ENCODE measurements at places on chromosomes 7 and 10. TPM values are rescaled to one million over a fixed set of nuclear protein-coding genes. Genes with fewer than 3 reads are reported as not detected.

Gene CCDC146
- 2.4 TPM for total RNA-seq

Gene CNPY1
- not detected for total RNA-seq

Gene LRRD1
- not detected for total RNA-seq

Gene SPDYE1
- not detected for total RNA-seq

Gene TEX36
- total RNA-seq = not detected

GRCh38 chr7:64509583-64509982, 53.3 kb downstream of the ZNF680 start:
- DNase-seq = no peak

GRCh38 chr7:107836237-107837144, 33.5 kb upstream of the SLC26A3 start:
- no peak for DNase-seq

DNA sequence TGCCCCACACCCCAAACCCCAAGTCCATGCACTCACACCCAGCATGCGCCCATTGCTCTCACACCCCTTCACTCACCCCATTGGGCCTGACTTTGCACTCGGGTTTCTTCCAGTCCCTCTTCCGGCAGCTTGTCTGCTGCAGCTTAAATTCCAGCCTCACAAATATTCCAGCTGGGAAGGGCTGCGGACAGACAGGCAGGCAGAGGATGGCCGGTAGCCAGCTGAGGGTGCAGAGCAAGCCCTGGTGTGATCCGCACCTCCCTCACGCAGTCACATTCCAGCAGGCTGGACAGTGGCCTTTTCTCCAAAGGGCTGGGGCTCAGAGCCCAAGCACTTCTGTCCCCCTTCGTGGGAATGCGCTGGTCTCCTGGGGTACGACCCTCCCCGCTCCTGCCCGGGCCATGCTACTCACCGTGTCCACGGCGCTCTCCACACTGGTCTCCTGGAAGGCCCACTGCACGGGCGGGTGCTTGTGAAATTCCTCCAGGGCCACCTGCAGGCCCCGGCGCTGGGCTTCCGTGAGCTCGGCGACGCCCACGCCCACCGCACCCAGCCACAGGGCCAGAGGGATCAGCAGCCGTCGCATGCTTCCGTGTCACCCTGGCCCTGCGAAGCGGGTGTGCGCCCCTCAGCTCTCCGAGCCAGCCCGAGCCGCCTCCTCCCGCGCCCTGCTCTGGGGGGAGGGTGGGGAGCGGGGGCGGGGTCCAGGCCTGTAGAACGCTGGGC, 1.2 kb downstream of the RARRES2 start:
- no peak for DNase-seq

DNA sequence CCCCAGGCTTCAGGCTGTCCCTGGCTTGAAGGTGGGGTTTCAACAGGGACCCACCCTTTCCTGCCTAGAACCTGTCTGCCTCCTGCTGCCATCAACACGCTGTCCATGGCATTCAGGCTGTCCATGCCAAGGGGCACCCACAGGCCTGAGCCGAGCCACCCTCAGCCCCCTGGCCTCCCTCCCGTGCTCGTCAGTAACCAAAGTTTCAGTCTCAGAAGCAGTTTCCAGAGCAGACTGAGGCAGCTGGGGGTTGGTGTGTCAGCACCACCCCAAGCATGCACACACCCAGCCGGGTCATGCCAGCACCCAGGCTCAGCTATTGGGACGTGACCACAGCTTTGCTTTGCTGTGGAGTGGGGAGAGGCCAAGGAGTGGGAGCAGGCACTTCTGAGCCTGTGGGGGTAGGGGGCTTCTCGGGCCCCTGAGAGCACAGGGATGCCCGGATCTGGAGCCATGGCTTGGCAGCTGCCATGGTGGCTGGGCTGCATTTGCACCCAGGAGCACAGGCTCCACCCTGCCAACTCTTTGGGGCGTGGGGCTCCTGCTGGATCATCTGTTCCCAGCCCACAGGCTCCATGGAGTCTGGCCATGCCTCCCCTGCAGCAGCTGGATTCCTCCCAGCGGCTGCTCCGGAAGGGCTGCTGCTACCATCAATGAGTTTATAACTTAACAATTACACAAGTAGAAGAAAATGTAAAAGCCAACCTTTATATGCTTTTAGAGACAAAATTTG, 314.5 kb upstream of the SEMA3C start:
- DNase-seq = no peak

GRCh38 chr7:81183326-81183725, 264.5 kb upstream of the SEMA3C start:
- no peak for DNase-seq

- DNase-seq = no peak
These were observed 624 bp upstream of the ZNF783 start for GRCh38 chr7:149261316-149261828.

- no peak for DNase-seq
These were observed 106.2 kb downstream of the REEP3 start for GRCh38 chr10:63627396-63627795.

GRCh38 chr7:36732806-36733205, 8.5 kb upstream of the AOAH start:
- DNase-seq = no peak

- DNase-seq = no peak
These were observed 73.5 kb downstream of the CDK6 start for GRCh38 chr7:92762851-92763250.

- peak; percentile 47 for DNase-seq
These were observed 736 bp downstream of the SKIDA1 start for GRCh38 chr10:21524526-21525366.

DNA sequence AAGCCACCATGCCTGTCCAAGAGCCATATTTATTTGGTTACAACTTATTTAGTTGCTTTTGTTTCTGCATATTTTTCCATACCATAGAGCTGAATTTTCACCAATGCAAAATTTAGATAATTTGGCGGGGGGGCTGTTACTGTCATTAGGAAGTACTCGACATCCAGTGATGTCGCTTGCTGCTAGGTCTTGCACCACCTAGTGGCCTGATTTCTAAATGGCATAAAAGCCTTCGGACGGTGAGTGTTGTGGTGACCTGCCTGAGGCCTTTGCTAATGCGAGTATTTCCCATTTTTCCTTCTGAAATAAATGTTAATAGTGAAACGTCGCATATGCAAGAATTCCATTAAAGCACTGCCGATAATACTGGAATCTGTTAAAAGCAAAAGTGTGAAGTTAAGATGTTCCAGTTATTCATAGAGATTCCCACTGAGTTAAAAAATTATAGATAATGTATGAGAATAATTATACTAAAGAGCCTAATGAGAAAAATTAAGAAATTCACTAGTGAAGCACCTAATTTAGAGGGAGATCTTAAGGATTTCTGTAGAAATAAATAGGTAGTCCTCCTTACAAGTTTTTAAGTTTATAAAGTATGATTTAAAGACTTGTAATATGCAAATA, 86.1 kb upstream of the DNAJB6 start:
- DNase-seq = peak; percentile 31

DNA sequence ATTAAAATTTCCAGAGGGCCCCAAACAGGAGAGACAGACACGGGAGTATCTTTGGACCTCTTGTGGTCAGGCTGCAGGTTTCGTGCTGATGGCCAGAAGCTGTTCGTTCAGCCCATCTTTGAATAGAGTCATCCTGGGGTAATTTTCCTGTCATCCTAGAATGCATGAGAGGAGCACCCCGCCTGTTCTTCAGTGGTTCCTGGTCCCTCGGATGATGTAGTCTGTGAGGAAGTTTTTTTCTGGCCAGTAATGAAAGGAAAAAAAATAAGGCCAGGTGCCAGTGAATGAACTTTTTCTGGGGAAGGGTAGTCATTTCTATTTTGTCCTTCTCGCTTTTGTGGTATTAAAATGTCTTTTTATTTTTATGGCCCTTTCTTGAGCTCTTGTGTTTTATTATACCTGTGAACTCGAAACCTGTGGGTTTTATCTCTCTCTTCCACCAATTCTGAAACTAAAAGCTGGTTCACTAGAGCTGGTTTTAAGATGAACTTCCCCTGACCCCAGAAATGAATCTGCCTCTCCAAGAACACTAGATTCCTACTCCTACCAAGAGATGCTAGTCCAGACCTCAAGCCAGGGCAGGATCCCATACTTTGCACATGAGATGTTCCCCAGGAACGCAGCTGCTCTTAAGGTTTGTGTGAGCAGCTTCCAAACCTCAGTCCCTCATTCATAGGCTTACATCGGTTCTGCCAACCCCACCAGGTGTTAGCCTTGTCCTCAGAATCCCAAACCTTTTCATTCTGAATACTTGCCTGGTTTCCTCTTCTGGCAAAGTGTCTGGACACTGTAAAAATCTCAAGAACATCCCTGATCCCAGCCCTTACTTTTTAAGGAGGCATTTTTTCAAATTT, 15.4 kb upstream of the MEST start:
- no peak for DNase-seq

GRCh38 chr10:76299501-76299900, 868.1 kb downstream of the LRMDA start:
- DNase-seq = no peak

DNA sequence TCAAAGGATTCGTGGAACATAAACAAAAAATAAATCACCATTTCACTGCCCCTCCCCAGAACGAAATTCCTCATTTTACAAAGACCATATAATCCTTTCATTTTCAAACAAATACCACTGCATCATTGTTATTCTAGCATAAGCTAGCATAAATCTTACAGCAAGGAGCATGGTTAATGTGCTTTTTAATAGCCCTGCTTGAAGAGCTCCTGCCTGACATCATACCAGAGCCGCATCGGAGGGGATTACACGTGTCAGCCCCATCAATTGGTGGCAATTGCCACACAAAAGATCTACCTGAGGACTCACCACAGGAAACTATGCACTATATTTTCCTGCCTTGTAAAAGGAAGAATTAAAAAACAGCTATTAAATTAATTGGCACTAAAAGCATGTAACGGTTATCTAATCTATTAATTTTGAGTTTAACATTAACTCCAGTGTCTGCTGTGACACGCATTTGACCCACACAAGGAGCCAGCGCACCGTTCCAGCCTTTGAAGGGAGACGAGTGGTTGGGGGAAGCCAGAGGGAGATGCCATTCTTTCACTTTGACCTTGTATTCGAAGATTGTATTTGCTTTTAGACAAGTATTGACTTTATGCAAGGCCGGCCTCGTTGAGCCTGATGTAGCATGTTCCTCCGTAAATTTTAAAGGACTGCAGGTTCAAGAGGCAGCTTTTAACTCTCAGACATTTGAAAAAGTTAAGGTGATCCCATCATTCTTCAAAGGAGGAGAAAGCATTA, 261.1 kb upstream of the RNF32 start:
- no peak for DNase-seq

GRCh38 chr7:20316706-20317105, 14.0 kb upstream of the ITGB8 start:
- DNase-seq = no peak

GRCh38 chr10:12902135-12902572, 99.4 kb downstream of the CCDC3 start:
- DNase-seq = peak; percentile 25

GRCh38 chr7:18976715-18977471, 140.5 kb downstream of the TWIST1 start:
- no peak for DNase-seq

DNA sequence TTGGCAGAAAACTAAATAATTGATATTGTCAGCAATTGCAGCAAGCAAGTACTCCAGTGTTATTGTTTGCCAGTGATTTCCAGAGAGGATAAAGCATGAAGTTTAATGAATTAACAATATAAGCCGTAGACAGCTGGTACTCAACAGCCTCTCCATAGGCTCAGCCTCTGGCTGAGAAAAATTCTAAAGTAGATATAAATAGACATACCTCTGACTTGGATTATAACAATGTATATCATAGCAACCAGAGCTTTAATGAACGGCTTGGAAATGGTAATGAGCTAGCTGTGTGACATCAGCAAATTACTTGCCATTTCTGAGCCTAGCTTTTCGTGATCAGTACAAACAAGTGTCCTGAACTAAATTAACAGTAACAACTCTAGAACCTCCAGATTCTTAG, 1055.4 kb upstream of the AUTS2 start:
- DNase-seq = no peak

- no peak for DNase-seq
These were observed 6.1 kb upstream of the KIF20B start for GRCh38 chr10:89695307-89695706.
